ENCODE measurements at places on chromosomes 7 and 10.

- no peak for DNase-seq
Measured at GRCh38 chr7:29749701-29750321, 56.5 kb upstream of the WIPF3 start.

GRCh38 chr7:154927624-154928125, 75.2 kb downstream of the PAXIP1 start:
- DNase-seq, result peak; percentile 60

GRCh38 chr7:135403302-135403701, 106.6 kb downstream of the CNOT4 start:
- no peak for DNase-seq

DNA sequence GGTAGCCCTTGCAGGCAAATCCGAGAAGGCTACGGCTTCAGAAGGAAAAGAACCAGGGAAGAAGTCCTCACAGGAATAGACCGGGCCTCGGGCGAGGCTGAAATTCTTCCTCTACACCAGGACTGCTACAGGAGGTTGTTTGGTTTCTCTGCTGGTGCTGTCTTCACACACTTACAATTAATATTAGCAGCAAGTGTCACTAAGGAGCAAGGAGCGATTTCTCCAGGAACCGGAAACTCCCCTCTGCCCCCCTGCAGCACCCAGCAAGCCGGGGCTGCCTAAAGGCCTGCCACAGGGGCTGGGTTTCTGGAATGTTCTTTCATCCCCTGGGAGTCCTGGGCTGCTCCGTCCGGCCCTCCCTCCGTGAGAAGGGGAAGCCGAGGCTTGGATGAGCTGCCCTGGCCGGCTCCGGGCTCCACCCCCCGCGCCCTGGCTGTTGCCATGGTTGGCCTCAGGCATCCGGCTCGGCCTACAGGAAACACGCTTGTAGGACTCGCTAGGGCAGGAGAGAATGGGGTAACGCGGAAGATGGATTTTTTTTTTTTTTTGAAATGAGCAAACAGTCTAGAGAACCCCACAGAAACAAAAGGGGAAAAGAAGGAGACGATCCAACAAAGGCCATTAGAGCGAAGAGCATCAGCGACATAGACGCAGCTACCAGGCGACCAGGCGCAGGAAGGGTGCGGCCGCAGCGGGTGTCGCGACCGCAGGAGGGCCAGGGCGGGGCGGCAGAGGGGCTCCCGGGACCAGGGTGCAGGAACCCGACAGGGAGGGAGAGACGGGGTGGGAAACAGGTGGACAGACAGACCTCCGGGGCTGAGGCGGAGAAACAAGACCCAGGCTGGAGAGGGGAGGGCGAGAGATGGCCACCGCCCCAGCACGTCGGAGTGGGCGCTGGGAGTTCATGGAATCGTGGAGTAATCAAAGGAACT, 33.0 kb downstream of the EN2 start:
- no peak for DNase-seq

DNA sequence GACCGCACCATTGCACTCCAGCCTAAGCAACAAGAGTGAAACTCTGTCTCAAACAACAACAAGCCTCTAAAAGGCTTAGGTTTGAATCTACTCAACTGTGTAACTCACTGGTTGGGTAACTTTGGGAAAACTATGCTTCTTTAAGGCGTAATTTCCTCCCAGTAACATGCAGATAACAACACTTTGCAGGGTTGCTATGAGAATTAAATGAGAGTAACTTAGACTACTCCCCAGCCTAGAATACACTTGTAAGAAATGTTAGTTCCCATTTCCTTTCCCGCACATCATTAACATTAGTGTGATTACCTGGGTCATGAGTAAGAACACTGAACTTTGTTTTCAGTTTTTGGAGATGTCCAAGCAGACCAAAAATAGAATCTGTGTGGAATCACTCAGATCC, 5.4 kb upstream of the MYPN start:
- no peak for DNase-seq

- DNase-seq, result no peak
Measured at GRCh38 chr10:24958091-24958720, 5.8 kb upstream of the PRTFDC1 start.

DNA sequence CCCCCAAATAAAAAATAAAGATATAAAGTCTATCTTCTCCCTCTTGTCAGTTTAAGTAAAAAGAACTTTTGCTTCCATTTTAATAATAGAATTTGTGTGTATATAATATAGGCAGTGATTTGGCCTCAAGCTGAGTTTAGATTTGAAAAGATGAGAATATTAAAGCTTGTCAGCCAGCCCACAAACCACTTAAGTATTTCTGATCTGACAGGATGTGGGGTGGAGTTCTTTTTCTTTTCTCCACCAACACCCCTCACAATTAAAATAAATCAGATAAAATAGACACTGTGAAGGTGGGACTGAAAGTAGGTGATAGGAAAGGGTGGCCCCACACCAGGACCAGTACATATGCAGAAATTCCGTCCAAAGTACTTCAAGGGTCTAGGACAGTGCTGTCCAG, 714.1 kb downstream of the AUTS2 start:
- DNase-seq, result no peak

DNA sequence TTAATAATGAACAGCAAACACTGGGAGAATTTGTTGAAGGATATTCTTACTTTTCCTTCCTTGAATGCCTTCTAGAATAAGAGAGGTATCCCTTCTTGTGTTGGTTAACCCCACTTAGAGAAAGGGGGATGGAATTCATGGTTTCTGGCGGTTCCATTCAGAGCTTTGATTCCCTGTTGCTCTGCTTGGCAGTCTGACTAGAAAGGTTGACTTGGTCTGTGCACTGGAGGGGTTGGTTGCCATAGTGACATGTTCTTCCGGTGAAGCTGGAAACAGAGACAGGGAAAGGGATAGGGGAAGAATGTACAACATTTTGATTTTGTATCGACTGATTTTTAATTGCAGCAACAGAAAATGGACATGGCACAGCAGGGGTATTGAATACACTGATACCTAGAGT, 2.5 kb downstream of the TMEM178B start:
- DNase-seq, result no peak

DNA sequence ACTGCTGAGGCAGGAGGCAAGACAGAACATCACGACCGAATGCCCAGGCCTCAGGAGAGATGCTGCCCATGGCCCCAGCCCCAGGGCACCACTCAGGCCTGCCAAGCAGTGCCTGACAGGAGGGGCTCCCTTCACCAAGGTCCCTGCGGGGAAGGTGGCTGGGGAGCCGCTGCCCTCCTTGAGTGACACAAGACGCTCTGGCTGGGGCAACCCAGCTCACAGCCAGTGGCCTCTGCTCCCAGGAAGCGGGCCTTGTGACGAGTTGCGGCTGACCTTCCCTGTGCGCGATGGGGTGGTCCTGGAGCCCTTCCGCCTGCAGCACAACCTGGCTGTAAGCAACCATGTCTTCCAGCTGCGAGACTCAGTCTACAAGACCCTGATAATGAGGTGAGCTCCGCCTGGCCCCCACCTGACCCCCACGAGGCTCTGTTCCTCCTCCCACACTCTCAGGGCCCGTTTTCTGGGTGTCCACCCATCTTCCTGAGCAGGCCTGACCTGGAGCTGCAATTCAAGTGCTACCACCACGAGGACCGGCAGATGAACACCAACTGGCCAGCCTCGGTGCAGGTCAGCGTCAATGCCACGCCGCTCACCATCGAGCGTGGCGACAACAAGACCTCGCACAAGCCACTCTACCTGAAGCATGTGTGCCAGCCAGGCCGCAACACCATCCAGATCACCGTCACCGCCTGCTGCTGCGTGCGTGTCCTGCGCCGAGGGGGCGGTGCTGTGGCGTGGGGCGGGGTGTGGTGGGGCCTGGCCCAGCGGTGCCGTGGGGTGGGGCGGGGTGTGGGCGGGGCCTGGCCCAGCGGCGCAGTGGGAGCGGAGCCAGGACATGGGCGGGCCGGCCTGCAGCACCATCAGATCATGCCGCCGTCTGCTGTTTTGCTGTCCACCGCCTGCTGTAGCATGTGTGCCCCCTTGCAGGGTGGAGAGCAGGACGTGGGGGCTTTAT, 12.8 kb downstream of the ZMIZ2 start:
- no peak for DNase-seq

- no peak for DNase-seq
Measured at GRCh38 chr7:96982586-96982985, 22.8 kb upstream of the DLX6 start.

GRCh38 chr7:11831736-11832495, at the start of gene THSD7A:
Gene THSD7A, minus strand, starts transcription at chr7:11832198. Its CDS starts 252 bp downstream, at chr7:11831946.
- DNase-seq, result no peak

DNA sequence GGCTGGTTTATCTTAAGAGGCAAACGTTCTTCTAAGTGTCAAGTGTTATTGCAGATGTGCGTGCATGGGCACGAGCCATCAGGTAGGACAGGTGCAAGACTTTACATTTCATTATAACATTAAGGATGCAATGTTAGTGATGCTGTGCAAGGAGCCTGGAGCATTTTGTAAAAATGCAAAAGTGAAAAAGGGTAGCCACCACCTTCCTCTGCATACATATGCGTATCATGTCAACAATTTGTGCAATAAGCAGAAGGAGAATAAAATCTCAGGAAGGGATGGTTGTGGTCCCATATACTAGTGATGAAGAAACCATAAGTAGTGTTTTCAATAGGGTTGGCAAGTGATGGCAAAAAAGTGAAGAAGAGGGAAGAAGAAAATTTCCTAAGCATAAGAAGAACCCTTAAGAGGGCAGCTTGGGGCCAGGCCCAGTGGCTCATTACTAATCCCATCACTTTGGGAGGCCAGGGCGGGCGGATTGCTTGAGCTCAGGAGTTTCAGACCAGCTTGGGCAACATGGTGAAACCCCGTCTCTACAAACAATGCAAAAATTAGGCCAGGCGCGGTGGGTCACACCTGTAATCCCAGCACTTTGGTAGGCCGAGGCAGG, 7.5 kb downstream of the PIK3AP1 start:
- no peak for DNase-seq

GRCh38 chr7:14073988-14074387, 84.5 kb upstream of the ETV1 start:
- DNase-seq, result no peak

GRCh38 chr10:65416094-65416493, 1509.7 kb upstream of the LRRTM3 start:
- no peak for DNase-seq

GRCh38 chr7:20647036-20647435, 31.6 kb downstream of the ABCB5 start:
- no peak for DNase-seq

DNA sequence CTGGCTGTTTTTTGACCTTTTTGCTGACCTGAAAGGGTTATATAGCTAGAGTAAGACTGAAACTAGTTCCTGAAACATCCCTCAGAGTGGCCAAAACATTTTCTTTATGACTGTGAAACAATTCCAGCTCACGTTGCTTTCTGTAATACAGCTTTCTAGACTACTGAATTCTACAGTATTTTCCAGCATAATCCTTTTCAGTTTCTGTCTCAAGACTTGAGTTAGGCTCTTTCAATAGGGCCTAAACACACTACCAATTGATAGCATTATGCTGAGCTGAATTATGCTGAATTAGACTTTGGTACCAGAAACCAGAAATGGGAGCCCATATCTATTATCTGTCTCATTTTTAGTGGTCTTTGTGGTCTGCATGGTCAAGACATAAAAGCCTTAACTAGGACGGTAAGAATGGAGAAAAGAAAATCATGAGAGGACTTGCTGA, 72.6 kb downstream of the EPDR1 start:
- DNase-seq, result no peak

DNA sequence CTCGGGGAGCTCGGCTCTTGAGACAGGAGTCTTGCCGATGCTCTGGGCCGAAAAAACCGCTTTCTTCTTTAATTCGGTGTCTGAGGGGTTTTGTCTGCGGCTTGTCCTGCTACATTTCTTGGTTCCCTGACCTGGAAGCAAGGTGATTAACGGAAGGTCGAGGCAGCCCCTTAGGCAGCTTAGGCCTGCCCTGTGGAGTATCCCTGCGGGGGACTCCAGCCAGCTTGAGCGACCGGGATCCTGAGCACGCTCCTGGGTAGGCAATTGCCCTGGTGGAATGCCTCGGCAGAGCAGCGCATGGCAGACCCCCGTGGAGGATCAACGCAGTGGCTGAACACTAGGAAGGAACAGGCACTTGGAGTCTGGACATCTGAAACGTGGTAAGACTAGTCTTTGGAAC, 30.5 kb upstream of the GHITM start:
- DNase-seq, result no peak

- no peak for DNase-seq
Measured at GRCh38 chr10:70660722-70661121, 11.6 kb upstream of the ADAMTS14 start.

- DNase-seq, result no peak
Measured at GRCh38 chr10:76840802-76841201, 796.8 kb downstream of the KCNMA1 start.

GRCh38 chr10:133528845-133529575, 1.8 kb downstream of the CYP2E1 start:
- no peak for DNase-seq

GRCh38 chr10:79939969-79940368, 8.9 kb downstream of the SFTPD start:
- no peak for DNase-seq

DNA sequence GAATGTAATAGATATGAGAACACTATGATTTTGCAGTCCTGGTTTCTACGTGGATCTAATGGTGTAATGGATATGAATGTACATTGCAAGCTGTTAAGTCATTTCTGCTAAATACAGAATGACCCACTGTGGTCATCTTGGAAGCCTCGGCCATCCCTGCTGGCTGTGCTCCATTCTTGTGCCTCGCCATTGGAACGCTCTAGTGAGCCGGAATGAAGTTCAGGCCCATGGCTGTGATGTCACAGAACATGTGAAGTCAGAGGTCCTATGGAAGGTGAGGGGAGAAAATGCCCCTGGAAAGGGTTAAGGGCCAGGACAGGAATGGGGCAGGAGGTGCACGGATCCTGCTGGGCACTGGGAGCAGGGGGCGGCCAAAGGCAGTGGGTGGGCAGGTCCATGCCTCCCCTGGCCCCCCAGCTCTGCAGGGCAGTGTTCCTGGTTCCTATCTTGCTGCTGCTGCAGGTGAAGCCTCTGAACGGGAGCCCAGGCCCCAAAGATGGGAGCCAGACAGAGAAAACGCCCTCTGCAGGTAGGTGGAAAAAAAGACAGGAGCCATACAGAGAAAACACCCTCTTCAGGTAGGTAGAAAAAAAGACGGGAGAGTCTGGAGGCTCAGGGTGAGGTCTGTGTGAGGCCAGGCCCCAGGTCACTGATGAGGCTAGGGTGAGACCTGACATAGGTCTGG, at the start of gene LLCFC1:
TSS of gene LLCFC1 (plus strand) at position 259 of the 685 bp plus-strand sequence. CDS start at position 397, 138 bp downstream.
- no peak for DNase-seq

DNA sequence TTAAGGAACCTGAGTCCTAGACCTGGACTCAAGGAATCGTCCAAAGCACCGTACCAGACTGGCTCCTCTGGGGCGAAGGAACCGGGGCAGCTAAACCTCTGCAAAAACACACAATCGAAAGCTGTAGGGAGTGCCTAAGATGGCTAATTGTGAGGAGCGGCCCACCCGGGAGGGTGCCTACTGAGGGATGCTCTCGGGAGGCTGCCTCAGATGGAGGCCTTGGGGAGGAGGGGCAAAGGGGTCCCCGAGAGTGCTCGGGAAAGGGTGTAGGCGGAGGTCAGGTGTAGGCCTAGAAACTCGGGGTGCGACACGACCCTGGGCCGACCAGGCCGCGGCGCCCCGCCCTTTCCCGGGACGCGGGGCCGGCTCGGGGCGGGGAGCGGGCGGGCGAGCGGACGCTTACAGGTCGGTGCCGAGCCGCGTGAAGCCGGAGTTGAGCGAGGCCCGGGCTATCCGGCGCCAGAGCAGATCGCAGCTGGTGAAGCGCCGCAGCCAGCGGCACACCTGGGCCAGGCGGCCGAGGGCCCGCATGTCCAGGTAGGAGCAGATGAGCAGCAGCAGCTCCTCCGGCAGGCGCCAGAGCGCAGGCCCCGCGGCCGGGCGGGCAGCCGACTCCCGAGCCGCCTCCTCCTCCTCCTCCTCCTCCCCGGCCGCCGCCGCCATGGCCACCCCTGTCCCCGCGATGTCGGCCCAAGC, 844 bp downstream of the FBXW4 start:
- DNase-seq, result peak; percentile 54

GRCh38 chr7:54961391-54961790, 57.4 kb upstream of the EGFR start:
- DNase-seq, result no peak
